Activated T-cell treated with anti-CD3 and anti-CD28 coated beads, Interleukin-2, amount 50 U/mL, for 48 hours (primary cell): ENCODE measurements at places on chromosomes 1 and 21.

DNA sequence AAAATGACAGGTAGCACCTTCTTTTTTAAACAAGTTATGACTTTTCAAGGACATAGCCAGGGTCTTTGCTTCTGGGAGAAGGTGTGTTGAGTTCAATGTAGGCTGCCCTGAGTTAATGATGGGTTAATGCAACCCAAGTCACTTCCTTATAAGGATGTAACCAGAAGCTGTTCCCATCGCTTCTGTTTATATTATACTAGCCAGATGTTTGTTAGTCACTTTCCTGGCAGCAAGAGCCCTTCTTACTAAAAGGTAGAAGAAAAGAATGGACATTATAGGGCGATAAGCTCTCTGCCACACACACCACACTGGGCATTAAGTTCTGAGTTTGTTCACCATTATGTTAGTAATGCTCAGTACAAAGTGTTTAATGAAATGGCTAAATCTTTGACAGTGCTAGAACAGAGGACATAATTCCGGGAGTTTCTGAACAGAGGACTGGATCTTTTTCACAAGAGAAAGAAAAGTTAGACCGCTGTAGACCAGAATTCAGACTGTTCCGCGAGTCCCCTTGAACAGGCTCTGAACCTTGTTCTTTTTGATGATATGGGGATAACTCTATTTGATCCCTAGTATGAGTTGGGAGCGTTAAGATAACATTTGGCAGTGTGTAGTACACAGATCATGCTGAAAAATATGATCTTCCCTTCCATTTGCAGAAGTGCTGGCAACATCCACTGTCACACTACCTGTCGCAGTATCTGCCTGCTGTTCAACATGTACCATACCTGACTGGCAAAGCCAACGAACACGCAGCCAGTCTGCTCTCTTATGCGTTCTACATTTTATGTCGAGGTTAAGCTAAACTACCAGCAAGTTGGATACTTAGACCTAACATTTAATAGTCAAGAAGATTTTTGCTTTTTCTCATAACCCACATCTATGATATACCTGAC, 41.0 kb downstream of the DEGS1 start:
- no peak for DNase-seq

DNA sequence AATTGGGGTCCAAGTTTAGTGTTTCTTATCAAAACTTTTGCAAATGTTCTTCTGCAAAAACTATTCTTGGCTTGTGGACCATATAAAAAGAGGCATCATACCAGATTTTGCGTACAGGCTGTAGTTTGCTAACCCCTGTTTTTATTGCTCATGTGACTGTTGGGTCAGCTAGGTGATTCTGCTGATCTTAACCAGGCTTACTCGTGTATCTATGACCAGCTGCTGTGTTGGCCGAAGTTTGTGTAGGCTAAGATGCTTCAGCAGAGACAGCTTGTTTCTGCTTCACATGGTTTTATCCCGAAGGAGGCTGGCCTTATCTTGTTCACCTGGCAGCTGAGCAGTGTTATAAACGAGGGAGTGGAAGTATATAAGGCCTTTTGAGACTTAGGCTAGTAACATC, 38.2 kb downstream of the POU2F1 start:
- DNase-seq, result no peak

DNA sequence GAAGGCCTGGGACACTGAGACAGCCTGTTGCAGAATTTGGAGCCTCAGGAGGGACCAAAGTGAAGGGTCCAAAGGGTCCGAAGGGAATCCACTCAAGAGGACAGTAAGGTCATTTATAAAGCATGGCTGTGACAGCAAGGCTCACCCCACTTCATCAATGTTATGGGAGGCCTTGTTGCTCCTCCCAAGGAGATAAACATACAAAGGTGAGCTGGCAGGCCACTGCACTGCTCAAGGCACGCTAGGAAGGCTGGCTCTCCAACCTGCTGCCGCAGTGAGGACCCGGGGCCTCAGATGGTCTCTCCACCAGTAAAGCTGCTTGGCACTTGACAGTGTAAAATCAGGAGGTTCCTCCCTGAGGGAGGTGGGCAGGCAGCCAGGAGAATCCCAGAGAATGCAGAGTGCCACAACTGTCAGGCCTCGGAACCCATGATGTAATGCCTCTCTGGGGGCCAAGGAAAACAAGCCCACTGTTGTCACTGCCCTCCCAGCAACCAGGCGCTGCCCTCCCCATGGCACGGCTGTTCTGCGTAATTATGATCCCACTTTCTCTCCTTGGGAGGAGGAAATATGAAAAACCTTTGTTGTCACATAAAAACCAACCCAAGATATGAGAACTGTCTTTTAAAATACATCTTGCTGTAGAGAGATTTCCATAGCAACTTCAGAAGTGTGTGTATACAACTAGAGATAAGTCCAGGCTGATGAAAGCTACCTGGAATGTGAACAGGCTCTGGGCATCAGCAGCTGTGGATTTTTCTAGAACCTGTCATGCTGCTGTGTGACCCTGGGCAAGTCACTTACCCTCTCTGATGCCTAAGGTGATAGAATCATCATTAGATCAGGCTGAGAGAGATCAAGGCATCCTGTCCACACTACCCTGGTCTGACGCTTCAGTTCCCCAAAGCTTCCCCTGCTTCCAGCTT, 102.5 kb downstream of the KCNN3 start:
- DNase-seq, result no peak

- DNase-seq, result no peak
Measured at GRCh38 chr1:56413671-56414199, 165.6 kb downstream of the PLPP3 start.

DNA sequence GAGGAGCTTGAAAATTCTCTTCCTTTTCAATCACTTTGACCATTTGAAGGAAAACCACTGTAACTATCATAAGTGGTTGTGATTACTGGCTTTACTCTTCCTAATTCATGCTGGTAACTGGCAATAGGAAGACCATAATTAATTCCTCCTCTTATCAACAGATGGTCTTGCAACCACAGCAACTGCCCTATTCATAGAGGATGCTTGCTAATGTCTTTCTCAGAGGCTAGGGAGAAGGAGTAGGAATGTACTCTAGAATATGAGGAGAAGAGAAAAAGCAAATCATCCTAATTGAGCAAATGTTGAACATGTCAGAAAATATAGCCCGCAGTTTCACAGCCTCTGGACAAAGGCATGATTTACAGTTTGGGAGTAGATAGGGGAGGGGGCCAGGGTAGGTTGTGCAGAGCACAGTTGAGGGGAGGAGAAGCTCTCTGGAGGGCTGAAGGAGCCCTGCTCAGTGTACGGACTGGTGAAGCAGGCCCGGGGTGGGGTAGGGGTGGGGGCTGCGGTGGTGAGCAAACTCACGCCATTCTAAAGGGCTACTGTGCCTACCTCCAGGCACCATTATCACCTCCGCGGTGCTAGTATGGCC, 192.9 kb downstream of the PCP4 start:
- no peak for DNase-seq

- no peak for DNase-seq
Measured at GRCh38 chr1:42418516-42418915, 37.3 kb downstream of the ZMYND12 start.

DNA sequence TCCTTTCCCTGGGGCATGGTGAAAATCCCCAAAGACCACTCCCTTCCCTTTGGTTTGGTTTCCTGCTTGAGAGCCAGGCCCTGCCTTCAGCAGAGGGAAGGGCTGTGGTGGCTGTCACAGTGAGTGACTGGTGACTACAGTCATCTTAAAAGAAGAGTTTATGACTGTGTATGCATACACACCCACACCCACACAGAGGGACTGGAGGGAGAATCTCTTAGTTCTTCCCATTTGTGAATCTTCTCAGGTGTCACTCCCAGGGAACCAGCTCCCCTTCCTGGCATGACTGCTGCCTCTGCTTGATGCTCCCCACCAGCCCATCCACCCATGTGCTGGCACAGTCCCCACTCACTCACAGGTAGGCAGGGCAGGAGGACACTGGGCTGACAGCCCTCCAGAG, 3.9 kb upstream of the KCNA2 start:
- no peak for DNase-seq

GRCh38 chr1:59747420-59748024, 67.2 kb upstream of the HOOK1 start:
- no peak for DNase-seq

GRCh38 chr1:164504749-164505148, 54.2 kb upstream of the PBX1 start:
- no peak for DNase-seq

DNA sequence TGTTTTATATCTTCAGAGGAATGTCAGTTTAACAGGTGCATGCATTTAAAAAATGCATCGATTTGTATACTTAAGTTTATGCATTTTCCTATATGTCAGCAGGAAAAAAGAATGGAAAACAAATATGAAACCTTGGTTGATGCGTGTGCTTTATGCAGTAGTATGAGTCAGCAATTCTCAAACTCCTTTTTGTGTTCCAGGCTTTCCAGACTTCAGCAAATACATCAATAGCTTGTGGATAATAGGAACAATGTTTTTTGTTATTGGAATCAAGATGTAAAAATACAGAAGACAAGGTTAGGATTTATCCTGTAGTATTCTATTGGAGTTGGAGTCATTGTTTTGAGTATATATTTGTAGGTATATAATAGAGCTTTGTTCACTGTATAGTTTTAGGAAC, 45.2 kb downstream of the CHODL start:
- DNase-seq, result no peak

- DNase-seq, result peak; percentile 81
Measured at GRCh38 chr1:205287767-205288559, 33.6 kb downstream of the NUAK2 start.

GRCh38 chr1:47491341-47491753, 53.5 kb downstream of the FOXD2 start:
- DNase-seq, result no peak

GRCh38 chr1:226676381-226676780, 62.7 kb downstream of the ITPKB start:
- no peak for DNase-seq

GRCh38 chr21:38311765-38312164, 55.0 kb downstream of the KCNJ15 start:
- no peak for DNase-seq

- DNase-seq, result peak; percentile 59
Measured at GRCh38 chr1:117001254-117001927, at the start of gene CD101. Gene CD101 (plus strand): TSS chr1:117001760. CDS start chr1:117001818, 58 bp downstream.

- no peak for DNase-seq
Measured at GRCh38 chr1:206702803-206703202, 18.1 kb downstream of the MAPKAPK2 start.

DNA sequence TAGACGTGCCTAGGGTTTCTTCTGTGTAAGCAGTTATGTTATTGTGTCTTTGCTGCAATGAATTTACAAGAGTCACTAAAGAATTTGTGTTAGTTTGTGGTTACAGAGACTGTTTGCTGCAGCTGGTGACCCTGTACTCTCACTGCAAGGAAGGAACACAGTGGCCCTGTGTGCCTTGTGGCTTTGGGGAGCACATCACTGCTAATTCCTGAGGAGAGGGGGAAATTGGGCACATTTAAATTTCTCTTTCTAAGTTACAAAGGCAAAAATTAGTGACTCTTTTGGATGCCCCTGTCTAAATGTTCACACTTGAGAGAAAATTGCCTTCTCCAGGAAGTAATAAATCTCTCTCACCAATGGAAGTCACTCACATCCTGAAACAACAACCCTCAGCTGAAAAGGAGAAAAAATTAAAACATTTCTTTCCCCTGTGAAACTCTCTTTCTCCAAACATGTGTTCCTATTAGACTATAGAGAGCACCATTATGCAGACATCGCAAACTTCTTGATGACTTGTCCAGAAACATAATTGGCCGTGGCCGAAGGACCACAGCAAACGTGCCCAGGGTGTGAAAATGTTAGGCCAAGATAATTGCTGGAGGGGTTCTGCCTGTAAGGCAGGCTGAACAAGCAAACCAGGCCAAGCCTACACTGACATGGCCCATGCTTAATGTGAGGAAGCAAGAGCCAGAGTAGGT, 32.3 kb upstream of the SPAG17 start:
- no peak for DNase-seq

- no peak for DNase-seq
Measured at GRCh38 chr1:77544845-77545244, 137.6 kb downstream of the ZZZ3 start.

DNA sequence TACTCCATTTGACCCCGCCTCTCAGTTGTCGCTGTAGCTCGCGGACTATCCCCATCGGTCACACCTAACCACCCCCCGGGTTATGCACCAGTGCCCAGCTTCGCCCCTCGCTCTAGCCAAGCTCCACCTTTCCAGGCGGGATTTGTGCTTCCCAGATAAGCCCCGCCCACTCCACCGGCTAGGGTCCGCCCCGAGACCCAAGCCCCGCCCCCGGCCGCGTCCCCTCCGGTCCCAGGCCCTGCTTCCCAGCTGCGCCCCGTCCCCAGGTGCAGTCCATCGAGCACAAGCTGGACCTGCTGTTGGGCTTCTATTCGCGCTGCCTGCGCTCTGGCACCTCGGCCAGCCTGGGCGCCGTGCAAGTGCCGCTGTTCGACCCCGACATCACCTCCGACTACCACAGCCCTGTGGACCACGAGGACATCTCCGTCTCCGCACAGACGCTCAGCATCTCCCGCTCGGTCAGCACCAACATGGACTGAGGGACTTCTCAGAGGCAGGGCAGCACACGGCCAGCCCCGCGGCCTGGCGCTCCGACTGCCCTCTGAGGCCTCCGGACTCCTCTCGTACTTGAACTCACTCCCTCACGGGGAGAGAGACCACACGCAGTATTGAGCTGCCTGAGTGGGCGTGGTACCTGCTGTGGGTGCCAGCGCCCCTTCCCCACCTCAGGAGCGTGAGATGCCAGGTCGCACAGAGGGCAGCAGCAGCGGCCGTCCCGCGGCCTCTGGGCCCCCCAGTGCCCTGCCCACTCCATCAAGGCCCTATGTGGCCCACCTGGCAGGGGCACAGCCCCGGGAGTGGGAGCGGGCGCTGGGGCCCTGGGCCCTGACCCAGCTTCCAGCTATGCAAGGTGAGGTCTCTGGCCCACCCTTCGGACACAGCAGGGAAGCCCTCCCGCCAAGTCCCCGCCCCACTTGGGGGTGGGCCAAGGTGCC, 23.9 kb downstream of the CITED4 start:
- DNase-seq, result no peak

GRCh38 chr1:48870596-48870995, 93.9 kb upstream of the BEND5 start:
- no peak for DNase-seq

- no peak for DNase-seq
Measured at GRCh38 chr1:154446292-154446691, 41.1 kb downstream of the IL6R start.

DNA sequence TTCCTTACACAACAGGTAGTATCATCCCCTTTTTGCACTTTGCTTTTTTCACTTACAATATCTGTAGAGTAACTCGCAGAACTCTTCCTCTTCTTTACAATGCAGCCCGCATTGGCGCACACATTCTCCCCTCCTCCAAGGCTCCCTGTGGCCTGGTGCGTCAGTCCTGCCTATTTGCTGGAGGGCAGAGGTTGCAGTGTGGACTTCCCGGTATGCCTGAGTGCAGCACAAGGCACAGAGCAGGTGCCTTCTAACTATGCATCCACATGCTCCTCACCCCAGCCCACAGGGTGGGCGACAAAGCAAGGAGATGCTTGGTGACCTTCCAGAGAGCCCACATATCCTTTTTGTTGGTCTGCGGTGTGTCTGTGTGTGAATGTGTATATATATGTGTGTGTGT, 53.3 kb downstream of the ARHGEF11 start:
- no peak for DNase-seq

- DNase-seq, result no peak
Measured at GRCh38 chr1:245311887-245312536, 157.2 kb downstream of the KIF26B start.
